Frontal cortex (tissue), 4 donors: ENCODE measurements at places on chromosomes 3 and 15. TPM values are rescaled to one million over a fixed set of nuclear protein-coding genes. Genes with fewer than 3 reads are reported as not detected.

GRCh38 chr3:140007911-140008869 lies 73.2 kb downstream of the CLSTN2 start:
- no peak for DNase-seq

DNA sequence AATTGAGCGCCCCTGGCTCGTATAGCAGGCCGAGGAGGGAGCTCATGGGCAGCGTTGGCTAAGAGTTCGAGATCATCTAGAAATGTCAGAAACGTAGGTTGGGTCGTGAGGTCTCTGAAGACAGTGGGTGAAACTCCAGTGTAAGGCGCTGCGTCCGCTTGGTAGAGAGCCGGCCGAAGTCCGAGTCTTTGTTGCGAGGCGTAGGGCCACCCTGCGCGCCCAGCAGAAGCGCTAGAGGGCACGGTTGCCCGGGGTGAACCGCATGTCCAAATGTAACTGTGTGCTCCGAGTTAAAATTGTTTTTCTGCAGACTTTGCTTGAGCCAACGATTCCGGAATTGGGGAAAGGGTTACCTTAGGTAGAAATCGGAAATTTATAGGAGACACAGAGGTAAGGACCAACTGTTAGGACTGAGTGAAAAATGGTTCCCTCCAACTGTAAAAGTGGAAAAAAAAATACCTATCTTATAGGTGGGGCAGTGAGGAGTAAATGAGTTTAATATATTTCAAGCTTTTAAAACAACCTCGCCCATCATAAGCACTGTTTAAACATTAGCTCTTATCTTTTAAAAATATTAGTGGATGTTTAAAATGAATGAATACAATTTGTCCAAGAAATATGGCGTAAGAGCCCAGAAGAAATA lies 993 bp upstream of the SIAH2 start:
- peak; percentile 73 for DNase-seq

- DNase-seq, result no peak
Observed at GRCh38 chr15:39078026-39078425, 502.9 kb upstream of the THBS1 start.

The RTP1 gene
- total RNA-seq, result 0.41 TPM

GRCh38 chr3:120218981-120219380 lies 66.0 kb downstream of the GPR156 start:
- DNase-seq, result no peak

The CCDC54 gene
- total RNA-seq, result not detected

The GUCA1C gene
- not detected for total RNA-seq

DNA sequence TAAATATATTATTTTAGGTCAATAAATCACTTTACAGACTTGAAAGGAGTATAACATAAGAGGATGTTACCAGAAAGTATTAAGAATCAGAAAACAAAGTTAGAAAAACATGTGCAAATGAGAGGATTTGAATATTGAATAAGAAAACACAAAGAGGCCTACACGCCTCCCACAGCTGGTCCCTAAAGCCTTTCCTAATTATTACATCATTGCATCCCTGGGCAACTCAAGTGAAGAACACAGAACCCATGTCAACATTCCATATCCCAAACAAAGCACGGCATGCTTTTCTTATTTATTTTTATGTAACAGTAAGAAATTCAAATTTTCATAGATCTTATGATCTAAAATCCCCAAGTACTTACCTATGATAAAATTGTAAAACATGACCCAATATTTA lies 61.2 kb downstream of the HERC1 start:
- no peak for DNase-seq

- no peak for DNase-seq
Observed at GRCh38 chr3:40102182-40102581, 207.3 kb upstream of the EIF1B start.

- DNase-seq, result no peak
Observed at GRCh38 chr3:72128921-72129320, 344.0 kb upstream of the PROK2 start.

DNA sequence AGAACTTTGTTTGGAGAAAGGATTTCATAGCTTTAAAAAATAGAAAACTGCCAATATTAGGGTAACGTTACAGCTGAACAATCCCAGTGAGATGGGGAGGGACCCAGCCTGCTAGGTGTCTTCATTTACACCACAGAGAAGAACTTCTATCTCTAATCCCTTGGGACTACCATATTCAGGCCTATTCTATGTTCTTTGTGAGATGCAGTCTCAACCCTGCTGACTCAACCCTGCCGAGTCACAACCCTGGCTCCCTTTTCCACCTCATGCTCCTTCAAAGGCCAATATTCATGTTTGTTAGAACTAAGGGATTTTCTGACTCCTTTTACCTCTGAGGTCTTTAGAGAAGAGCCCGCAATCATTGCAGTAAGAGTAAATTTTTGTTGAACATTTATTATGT lies 350.5 kb downstream of the EPHB1 start:
- DNase-seq, result no peak

The CHRNA7 gene
- total RNA-seq, result 4.5 TPM

- no peak for DNase-seq
Observed at GRCh38 chr3:192902549-192902948, 15.1 kb downstream of the MB21D2 start.

The FES gene
- total RNA-seq, result 3.7 TPM

DNA sequence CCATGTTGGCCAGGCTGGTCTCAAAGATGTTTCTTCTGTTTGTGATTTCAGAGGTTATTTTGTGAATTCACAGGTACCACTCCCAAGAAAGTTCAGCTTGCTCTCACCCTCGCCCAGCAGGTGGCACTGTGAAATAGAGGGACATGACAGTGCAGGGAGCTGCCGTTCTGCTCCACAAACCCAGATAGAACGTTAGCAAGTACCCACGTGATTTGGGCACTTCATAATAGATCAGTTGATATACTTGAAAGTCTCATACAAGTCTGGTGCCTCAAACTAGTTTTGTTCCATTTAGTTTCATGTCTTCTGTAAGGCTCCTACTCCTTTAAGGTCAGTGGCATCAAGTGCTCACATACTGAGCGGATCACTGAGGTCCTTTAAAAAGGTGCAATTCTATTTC lies 45.5 kb downstream of the FILIP1L start:
- peak; percentile 58 for DNase-seq

DNA sequence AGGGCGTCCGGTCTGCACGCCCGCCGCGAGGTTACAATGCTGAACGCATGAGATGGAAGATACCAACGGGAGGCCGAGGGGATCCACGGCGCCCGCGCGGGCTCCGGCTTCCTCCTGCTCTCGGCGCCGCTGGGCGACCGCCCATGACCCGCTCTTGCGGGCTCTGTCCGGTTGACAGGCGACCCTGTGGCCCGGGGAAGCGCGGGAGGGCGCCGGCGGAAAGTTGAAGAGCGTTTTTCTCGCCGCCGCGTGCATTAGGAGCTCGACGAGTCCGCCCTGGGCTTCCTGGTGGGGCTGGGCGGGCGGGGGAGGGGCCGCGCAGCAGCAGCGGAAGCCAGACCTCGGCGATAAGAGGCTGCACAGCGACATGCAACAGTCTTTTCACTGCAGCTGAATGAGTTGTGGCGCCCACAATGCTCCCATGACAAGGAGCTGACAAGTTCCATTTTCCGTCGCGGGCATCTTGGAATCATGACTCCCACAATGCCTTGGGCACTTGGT lies at the start of gene MBNL1:
TSS of gene MBNL1 (plus strand) at position 375 of the 501 bp plus-strand sequence. CDS start 31,265 bp downstream, outside the sequence.
- peak; percentile 56 for DNase-seq

The SERINC4 gene
- total RNA-seq, result 0.41 TPM

DNA sequence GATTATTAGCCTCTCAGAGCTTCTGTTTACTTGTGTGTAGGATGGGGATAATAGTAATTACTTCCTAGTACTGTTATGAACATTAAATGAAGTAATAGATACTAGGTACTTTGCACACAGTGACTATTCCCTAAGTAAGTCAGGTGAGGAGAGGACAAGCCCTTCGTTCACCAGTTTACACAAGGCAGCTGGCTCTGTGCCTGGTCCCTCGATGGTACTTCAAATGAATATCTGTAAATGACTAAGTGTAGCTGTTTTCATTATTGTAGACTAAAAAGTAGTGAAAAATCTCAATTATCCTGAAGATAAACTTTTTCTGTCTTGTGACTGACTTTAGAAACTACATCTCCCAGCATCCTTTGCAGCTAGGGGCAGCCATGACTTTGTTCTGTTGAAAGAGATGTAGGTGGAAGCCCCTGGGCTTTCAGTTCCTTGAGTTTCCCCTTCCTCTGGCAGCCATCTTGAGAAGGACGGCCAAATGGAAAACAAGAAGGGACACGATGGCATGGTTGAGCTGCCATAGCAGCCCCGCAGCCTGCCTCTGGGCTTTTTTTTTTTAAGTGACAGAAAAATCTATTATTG lies 11.7 kb upstream of the WNT7A start:
- no peak for DNase-seq

GRCh38 chr3:96959901-96960641 lies 145.7 kb downstream of the EPHA6 start:
- DNase-seq, result no peak

- peak; percentile 51 for DNase-seq
Observed at GRCh38 chr15:63466378-63467192, 37.8 kb upstream of the USP3 start.

DNA sequence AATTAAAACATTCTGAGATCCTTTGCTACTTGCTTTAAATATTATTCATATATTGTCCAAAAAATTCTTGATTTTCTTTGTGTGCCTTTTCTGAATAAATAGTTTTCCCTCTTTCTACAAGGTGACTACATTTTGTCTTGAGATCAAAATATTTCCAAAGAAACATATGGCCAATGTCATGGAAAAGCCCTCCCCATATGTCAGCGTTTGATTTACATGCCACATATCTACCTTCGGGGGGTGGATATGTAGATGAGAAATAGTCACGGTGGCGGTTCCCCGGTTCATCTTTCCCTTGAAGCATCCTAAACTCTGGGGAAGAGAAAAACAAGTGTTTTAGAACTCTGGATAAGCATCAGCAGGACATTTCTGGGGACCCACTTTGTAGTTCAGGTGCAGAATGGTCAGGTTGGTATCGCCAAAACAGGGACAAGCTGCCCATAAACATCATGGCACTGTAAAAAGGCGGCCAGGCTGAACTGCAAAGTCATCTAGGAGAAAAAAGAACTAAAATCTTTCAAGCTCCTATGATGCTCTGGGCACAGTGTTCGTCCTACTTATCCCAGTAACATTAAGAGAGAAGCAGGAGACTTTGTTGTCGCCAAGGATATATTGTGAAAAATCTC lies 91.5 kb downstream of the MEX3B start:
- DNase-seq, result no peak

The XCR1 gene
- total RNA-seq, result not detected

DNA sequence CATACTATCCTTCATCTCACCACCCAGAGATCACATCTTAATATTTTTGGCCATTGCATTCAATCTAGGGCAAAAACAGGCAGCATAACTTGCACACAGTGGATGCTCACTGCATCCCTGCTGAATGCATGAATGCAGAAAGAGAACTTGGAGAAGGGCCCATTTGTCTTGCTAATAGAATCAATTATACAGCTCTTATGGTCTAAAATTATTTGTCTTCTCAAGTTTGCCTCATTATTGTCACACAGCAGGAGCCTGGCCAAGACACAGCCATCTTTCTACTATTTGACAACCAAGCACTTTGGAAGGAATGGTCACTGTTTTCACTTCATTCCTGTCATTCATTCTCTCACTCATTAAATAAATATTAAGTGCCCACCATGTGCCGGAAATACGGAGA lies 1.2 kb upstream of the ARHGEF26 start:
- DNase-seq, result no peak

The SRGAP3 gene
- 58.3 TPM for total RNA-seq

- DNase-seq, result no peak
Observed at GRCh38 chr3:108153451-108153981, 62.7 kb upstream of the CD47 start.

The CNTN4 gene
- total RNA-seq, result 134 TPM

GRCh38 chr3:56813653-56813960 lies 11.9 kb upstream of the ARHGEF3 start:
- DNase-seq, result no peak

DNA sequence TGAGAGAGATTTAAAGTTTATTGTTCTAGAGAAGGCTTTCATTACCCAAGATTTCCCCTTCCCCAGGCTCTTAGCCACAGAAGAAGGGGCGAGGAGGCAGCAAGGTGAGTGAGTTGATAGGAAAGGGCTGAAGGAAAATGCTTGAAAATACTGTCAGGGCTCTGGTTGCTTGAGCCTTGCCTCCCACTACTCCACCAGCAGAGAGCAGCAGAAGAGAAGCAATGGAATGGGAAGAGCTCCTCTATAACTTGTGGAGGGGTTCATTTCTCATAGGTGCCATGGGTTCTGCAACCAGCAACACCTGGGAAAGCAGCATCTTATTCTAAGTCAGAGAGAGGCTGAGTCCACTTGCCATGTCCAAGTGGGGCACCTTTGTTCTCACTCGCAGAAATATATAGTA lies 184.0 kb upstream of the CNTN6 start:
- no peak for DNase-seq

GRCh38 chr3:11430624-11431023 lies 158.4 kb downstream of the ATG7 start:
- no peak for DNase-seq

The CMTM6 gene
- 24.9 TPM for total RNA-seq

The MAGEL2 gene
- total RNA-seq, result 2.4 TPM

DNA sequence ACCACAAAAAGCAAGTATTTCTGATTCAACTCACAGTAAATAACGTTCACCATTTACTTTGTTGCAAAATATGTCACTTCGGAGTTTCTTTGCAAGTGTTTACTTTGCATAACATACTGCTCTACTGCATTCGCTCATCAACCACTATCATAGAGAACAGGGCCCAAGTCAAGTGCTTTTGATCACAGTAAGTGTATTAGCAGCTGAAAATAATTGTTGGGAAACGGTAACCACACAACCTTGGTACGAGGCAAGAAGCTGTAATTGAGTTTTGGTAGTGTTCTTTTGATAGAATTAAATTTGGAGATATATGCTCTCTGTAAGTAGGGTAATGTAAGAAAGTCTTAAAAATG lies 80.1 kb downstream of the SATB1 start:
- DNase-seq, result no peak

The TRPC1 gene
- 161 TPM for total RNA-seq

DNA sequence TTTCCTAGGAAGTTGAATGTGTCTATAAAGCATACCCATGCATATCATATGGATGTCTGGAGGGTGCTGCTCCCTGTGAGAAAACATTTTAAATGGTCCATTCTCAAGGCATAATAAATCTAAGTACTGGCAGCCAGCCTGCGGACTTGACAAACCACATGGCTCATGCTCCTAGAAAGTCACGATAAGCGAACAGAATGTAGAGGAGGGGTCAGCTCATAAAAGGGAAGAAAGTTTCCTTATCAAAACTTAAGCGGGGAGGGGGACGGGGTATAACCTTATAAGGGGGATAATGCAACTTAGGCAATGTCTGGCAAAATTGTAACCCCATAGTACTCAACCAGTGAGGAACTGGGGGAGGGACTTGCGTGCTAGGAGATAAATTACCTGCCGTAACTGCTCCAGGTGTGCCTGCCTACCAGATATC lies 159.8 kb upstream of the LMCD1 start:
- no peak for DNase-seq

DNA sequence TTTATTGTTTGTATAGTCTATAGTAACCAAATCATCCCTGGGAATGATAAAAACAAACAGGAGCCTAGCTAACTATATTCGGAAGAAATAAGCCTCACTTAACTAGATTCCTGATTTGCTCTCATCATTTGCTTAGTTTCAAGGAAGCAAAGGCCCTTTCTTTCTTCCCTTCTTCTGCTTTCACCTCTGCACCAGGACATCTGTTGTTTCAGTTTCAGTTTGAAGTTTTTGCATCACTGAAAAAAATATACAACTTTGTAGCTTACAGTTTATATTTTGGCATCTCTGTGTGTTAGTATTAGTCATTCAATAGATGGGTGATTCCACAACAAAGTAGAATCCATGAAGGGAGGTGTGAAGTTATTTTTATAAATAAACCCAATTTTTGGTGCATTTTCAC lies 113.6 kb upstream of the SNTN start:
- DNase-seq, result no peak

The CAND2 gene
- 11.4 TPM for total RNA-seq
